NAMALWA (cell line): ENCODE measurements at places on chromosomes 3 and 15.

DNA sequence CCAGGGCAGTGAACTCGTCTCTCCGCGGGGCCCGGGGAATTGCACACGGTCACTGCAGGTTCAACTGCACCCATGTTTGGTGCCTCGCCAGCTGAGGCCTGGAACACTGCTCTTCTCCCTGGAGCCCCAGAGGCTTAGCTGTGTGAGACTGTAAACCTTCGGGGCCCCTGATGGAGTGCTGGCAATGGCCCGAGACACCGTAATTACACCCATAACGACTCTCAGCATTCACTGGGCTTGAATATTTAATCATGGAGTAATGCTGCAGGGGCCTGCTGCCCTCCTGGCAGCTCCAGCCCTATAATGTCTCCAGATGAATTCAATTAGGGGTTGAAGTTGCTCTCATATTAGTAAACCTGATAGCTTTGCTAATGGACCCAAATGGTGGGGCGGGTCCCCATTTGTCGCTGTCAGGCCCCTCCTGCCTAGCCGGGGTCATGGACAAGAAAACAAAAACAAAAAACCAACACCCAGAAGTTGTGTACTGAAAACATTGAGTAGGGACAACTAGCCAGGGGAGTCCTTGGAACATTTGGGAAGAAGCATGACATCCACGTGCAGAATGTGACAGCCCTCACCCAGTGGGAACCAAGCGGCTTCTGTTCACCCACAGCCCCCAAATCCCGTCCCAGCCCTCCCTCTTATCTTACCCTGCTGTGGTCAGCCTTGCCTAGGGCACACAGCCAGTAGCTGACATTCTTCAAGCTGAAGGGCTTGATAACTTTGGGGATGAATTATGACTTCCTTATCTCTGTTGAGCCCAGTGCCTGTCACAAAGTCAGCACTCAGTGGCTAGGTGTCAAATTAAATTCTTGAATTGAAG, 74.3 kb upstream of the SCN5A start:
- DNase-seq: no peak

DNA sequence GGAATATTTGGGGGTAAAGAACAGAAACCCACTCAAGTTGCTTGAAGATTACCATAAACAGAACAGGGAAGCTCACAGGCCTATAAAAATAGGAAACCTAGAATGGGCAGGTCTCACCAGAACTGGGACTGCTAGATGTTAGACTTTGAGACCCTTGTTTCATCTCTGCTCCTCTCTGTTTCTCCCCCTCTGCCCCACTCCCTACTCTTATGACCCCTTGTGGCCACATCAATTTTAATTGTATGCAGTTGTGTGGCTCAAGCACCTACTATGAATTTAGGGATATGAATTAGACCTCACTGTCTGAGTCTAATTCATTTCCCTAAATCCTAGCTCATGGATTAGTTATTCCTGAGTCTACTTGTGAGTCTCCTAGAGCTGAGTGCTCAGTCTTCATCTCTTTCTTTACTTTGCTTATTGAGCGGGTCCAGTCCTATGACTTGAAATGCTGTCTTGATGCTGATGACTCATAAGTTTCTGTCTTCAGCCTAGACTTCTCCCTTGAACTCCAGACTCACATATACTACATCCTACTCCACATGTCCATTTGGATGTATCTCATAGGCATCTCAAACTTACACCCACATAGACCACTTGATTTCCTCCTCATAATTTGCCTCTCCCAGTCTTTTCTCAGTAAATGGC, 78.7 kb downstream of the ITPR1 start:
- DNase-seq: peak; percentile 60

GRCh38 chr3:38549486-38549885, 53.3 kb downstream of the EXOG start:
- DNase-seq: no peak

- no peak for DNase-seq
Observed at GRCh38 chr15:61003437-61004218, 225.5 kb downstream of the RORA start.

- no peak for DNase-seq
Observed at GRCh38 chr15:100862162-100862561, 17.5 kb upstream of the ALDH1A3 start.

GRCh38 chr3:38169027-38169317, 3.6 kb downstream of the OXSR1 start:
- DNase-seq: no peak
